ENCODE measurements at places on chromosomes 16 and 17.

DNA sequence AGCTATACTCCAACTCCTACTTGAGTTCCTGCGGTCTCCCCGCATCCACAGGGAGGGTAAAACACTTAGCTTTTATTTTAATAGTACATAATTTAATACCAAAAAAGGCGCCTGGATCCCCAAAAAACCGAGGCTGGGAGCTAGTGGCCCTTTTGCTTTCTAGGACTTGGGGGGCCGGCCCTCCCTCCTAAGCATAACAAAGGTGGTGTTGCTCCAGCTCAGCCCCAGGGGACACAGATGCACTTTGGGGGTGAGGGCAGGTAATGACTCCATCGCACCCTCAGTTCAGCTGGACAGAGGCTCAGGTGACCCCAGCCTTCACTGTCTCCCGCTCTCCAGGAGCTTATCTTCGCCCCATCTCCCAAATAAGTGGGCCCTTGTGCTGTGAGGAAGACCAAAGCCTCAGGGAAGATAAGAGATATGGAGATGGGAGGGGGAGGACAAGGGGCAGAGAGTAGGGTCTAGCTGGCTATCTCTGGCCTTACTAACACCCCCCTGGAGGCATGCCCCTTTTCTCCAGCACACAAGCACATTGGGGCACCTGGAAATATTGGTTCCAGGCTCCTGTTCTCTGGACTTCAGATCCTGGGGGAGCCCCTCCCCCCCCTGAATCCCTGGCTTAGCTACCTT is 2.8 kb upstream of the NHERF1 start:
- no peak for DNase-seq

DNA sequence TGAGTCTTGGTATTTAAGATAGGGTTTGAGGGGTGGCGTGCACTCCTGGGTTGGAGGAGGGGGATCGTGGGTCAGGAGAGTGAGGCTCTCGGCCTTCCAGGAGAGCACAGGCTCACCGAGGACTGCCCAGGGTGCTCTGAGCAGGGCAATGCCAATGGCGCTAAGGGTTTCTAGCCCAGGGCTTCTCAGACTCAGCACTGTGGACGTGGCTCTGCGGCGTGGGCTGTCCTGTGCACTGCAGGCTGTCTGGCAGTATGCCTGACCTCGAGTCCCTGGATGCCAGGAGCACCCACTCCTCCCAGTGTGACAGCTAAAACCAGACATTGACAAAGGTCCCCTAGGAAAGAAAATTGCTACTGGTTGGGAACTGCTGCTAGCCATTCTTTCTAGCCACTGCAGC is 37.2 kb upstream of the ENDOV start:
- DNase-seq: no peak

- no peak for DNase-seq
Measured at GRCh38 chr17:64145375-64145750, 15.4 kb upstream of the ERN1 start.

GRCh38 chr17:40093580-40094201 is 6.7 kb downstream of the NR1D1 start:
- DNase-seq: no peak

- peak; percentile 95 for DNase-seq
Measured at GRCh38 chr17:44901411-44901921, 2.2 kb upstream of the EFTUD2 start.

- DNase-seq: no peak
Measured at GRCh38 chr17:4261452-4261851, 2.3 kb downstream of the ANKFY1 start.

DNA sequence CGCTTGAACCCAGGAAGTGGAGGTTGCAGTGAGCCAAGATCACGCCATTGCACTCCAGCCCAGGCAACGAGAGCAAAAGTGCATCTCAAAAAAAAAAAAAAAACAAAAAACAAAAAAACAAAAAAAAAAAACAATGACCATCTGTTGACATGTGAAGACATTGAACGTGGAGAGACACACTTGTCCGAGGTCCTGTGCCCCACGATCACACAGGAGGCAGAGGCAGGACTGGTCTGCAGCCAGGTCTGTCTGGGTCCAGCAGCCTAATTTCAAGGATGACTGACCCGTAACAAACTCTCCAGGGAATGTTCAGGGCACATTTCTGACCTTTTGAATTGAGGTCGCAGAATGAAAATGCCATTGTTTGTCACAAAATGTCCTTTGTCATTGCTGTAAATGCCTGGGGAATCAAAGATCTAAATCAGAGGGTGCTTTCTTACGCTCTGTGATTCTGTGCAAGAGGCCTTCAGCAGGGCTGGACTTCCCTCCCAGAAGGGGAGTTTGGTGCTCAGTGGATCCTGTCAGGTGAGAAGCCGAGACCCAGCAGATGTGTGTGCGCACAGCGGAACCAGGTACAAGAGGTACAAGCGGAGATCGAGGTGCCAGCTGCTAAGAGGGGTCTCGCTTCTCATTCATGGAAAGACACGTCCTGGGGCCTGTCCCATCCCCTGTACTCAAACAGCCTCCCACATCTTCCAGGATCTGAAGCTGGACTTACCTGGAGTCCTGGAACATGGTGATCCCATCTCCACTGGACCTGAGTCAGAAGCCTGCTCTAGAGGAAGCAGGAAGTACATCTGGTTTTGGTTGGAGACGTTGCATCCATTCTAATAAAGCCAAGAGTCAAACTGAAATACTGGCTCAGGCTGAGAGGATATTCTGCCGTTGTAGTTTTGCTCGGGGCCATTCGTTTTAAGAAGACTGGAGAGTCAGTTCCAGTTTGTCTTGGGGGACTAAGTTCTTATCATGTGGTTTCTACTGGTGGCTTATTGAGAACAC is 95.8 kb downstream of the IRF8 start:
- DNase-seq: no peak
